ENCODE measurements at places on chromosomes 5 and 9.
A peak's percentile ranks its signal among the peaks of the same experiment; 100 is the strongest.

- H3K36me3 ChIP-seq = no peaks in the 10 kb centered on the region
- H3K4me1 ChIP-seq = no peaks in the 10 kb centered on the region
- H3K27ac ChIP-seq = no peak overlapping the region
- H3K27me3 ChIP-seq = no peaks in the 10 kb centered on the region
These were observed 252.1 kb downstream of the SEC61B start for GRCh38 chr9:99474186-99474585.

GRCh38 chr5:159511570-159511969 is 181.3 kb upstream of the IL12B start:
- H3K27ac ChIP-seq = no peak overlapping the region
- H3K4me1 ChIP-seq = no peaks in the 10 kb centered on the region
- no peaks in the 10 kb centered on the region for H3K36me3 ChIP-seq
- DNase-seq = no peak

- H3K36me3 ChIP-seq = no peaks in the 10 kb centered on the region
- no peak overlapping the region for H3K4me3 ChIP-seq
- no peaks in the 10 kb centered on the region for H3K4me1 ChIP-seq
- H3K27me3 ChIP-seq = no peaks in the 10 kb centered on the region
- no peak overlapping the region for H3K27ac ChIP-seq
These were observed 42.7 kb downstream of the ST8SIA4 start for GRCh38 chr5:100860407-100860806.

DNA sequence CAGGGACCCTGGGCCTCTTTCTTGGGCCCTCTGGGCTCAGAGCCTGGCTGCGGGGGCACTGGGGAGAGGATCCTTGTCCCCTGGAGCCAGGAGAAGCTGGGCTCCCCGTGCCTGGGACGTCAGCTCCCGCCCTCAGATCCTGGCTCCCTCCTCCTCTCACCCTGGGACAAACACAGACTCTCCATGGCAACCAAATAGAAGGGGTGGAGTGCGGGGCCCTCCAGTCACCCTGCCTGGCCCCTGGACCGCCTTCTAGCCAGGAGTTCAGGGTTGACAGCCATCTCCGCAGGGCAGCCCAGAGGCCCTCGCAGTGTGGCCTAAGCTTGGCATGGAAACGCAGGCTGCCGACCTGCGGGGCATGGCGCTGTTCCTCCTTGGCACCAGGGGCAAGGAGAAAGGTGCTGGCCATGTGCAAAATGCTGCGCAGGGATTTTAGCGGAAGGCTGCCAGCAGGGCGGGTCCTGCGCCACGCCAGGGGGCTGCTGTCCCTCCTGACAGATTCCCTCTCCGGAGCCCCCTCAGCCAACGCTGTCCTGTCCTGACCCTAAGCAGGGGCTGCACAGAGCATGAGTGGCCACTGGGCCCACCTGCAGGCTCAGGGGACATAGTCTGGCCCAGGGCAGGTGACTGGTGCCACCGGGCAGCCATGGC is 1.0 kb downstream of the ZDHHC11 start:
- peak overlapping the region; percentile 31 for H3K4me3 ChIP-seq
- H3K36me3 ChIP-seq = no peaks in the 10 kb centered on the region
- peaks cover 18% of the 10 kb centered on the region for H3K4me1 ChIP-seq

- no peak overlapping the region for H3K27ac ChIP-seq
- H3K27me3 ChIP-seq = peaks cover 36% of the 10 kb centered on the region
- H3K4me1 ChIP-seq = no peaks in the 10 kb centered on the region
- no peak for DNase-seq
These were observed 317.9 kb upstream of the IRX1 start for GRCh38 chr5:3277590-3278196.

- no peak for DNase-seq
- H3K27ac ChIP-seq = no peak overlapping the region
- H3K4me1 ChIP-seq = peaks cover 38% of the 10 kb centered on the region
- H3K4me3 ChIP-seq = no peak overlapping the region
- no peaks in the 10 kb centered on the region for H3K27me3 ChIP-seq
These were observed 65.9 kb downstream of the CYFIP2 start for GRCh38 chr5:157331807-157332206.

DNA sequence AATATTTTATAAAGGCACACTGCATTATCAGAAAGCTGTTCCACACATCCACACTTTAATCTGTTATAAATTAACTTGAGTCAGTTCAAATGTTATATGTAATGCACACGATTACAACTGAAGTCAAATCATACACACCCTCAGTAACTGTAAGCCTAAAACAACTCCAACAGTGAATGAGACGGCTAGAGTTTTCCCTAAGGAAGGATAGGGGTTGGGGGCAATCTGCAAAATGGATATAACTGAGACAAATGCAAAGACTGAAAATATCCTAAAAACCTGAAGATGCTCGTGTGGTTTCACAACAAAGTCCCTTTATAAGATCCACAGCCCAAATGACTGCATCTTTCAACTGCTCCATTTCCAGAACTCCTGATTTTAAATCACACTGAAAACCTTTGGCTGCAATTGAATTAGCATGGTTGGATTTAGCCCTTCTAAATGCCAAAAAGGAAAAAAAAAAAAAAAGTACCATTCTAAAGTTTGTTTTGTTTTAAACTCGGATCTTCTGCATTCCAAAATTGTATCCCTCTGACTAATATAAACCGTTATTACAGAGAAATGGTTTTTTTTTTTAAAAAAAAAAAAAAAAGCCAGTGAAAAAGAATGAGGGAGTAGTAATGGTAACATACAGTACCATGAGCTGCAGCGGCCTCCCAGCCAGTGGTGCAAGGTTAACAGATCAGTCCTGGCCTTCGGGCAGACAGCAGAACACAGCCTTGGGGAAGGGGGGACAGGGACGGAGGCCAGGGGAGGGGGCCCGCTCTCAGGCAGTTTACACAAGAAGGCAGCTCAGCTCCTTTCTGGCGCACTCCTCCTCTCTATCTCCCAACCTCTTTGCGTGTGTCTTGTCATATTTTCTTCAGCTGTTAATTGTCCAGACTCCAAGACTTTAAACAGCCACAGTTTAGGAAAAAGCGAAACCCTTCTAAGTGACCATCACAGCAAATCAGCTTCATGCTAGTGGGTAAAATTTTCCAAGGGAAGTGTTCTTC is 166.1 kb downstream of the BNC2 start:
- H3K27ac ChIP-seq = peak overlapping the region; percentile 86
- peak; percentile 80 for DNase-seq

DNA sequence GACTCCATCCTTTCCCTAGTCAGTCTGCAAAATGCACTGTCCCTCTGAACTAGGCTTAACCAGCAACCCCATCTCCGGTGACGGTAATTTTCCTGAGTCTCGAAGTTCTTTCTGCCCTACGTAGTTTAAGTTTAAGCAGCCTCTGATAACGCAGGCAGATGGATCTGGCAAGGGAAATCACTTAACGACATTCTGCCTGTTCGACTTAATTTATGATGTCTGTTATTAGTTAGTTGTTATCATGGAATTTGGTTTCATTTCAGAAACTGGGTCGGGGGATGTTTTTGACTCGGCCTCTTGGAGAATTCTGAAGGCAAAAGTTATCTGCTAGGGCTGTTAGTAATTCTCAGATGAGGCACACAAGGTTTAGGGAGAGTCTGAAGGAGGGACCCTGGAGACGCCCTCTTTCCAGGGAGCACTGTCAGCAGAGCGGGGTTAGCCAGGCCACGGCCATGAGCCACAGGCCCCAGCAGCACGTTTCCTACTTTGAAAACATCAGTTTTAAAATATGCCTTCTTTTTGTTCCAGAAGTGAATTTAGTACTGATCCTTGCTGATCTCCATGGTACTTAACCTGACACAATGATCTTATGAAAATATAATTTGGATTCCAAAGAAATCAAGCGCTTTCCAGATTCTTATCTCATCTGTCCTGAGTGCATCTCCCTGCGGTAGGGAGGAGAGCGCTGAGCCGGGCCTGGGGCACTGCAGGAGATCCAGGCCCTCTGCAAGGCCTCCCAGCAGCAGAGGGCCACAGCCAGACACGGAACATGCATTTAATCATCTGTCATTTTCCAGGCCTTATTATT is 171.0 kb upstream of the OTULINL start:
- H3K4me3 ChIP-seq = no peak overlapping the region
- H3K27ac ChIP-seq = no peak overlapping the region
- H3K36me3 ChIP-seq = peaks cover 32% of the 10 kb centered on the region
- no peaks in the 10 kb centered on the region for H3K27me3 ChIP-seq

GRCh38 chr5:73822989-73823339 is 197.0 kb downstream of the ARHGEF28 start:
- H3K27ac ChIP-seq = peak overlapping the region; percentile 50
- no peaks in the 10 kb centered on the region for H3K36me3 ChIP-seq
- no peaks in the 10 kb centered on the region for H3K27me3 ChIP-seq

DNA sequence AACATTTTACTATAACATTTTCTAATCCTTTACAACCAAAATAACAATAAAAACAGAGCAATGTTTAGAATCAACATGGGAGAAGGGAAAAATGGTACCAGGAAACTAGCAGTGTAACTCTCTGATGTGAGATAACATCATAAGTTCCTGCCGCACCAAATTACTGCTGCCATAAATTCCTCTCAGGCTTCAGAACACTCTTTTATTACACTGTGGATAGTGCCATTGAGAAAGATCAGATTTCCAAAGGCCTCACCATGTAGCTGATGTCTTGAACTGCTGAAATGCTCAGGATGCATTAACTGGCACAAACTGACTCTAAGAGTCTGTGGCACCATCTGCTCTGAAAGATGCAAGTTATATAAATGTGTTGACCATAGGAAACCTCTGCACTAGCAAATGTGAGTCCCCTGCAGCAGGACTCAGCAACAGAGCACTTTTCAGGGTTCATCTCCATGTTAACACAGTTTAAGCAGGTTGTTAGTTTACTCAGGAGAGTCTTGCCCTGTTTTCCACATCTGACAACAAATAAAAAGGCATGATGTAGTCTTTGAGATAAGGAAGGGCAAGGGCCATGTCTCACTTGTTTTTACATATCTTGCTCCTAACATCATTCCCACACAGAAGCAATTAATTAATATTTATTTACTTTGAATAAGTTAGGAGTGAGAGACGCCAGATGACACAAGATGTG is 218.1 kb downstream of the CETN3 start:
- H3K27ac ChIP-seq = no peak overlapping the region
- no peaks in the 10 kb centered on the region for H3K4me1 ChIP-seq
- no peaks in the 10 kb centered on the region for H3K27me3 ChIP-seq

- no peak for DNase-seq
- no peak overlapping the region for H3K4me3 ChIP-seq
- no peaks in the 10 kb centered on the region for H3K27me3 ChIP-seq
- H3K27ac ChIP-seq = no peak overlapping the region
- no peaks in the 10 kb centered on the region for H3K4me1 ChIP-seq
- H3K36me3 ChIP-seq = peaks cover 7% of the 10 kb centered on the region
These were observed 54.0 kb downstream of the PAPPA start for GRCh38 chr9:116207371-116208111.

DNA sequence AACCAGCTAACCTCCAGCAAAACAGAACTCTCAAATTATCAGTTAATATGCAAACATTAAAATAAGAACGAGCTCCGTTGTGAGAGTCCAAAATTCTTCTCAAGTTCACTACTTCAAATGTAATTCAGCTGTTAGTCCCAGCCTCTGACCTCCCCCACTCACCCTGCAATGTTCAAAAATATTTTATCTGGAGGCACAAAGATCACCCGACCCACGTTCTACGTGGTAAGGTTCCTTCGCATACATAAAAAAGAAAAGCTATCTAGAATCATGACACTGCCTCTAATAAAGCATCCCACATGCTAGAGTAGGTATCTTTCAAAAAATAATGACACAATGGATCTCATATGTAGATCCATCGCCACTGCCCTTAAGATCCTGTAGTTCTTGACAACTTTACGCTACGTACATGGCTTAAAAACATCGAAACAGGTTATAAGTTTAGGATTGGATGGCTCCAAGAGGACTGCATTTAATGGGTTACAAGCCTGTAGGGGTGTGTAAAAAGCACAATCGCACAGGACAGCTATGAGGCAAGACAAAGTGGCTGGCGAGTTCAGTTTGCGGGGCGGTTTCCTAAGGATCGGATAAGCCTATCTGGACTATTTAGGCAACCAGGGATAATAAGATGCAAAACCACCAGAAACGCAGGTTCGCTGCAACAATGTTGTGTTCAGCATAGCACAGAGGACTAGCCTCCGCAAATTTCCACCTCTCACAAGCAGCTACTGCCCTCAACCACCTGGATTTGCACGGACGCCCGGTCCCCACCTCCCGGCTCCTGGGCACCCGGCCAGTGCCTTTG is 969 bp downstream of the CLK4 start:
- peak overlapping the region; percentile 99 for H3K27ac ChIP-seq
- no peaks in the 10 kb centered on the region for H3K27me3 ChIP-seq
- peak overlapping the region; percentile 63 for H3K4me3 ChIP-seq

- H3K27ac ChIP-seq = no peak overlapping the region
- no peak overlapping the region for H3K4me3 ChIP-seq
- H3K36me3 ChIP-seq = no peaks in the 10 kb centered on the region
- DNase-seq = no peak
- H3K4me1 ChIP-seq = no peaks in the 10 kb centered on the region
These were observed 145.2 kb downstream of the EDIL3 start for GRCh38 chr5:84239494-84239893.

GRCh38 chr5:131664929-131665328 is 29.9 kb upstream of the RAPGEF6 start:
- H3K4me1 ChIP-seq = no peaks in the 10 kb centered on the region
- H3K4me3 ChIP-seq = no peak overlapping the region
- no peak for DNase-seq
- H3K36me3 ChIP-seq = peaks cover 77% of the 10 kb centered on the region
- H3K27ac ChIP-seq = no peak overlapping the region
- H3K27me3 ChIP-seq = no peaks in the 10 kb centered on the region

GRCh38 chr5:81838307-81838906 is 87.5 kb upstream of the SSBP2 start:
- H3K36me3 ChIP-seq = no peaks in the 10 kb centered on the region
- H3K27me3 ChIP-seq = no peaks in the 10 kb centered on the region
- peaks cover 8% of the 10 kb centered on the region for H3K4me1 ChIP-seq
- no peak overlapping the region for H3K27ac ChIP-seq
- H3K4me3 ChIP-seq = no peak overlapping the region

- no peak overlapping the region for H3K4me3 ChIP-seq
- peaks cover 11% of the 10 kb centered on the region for H3K4me1 ChIP-seq
- H3K27me3 ChIP-seq = no peaks in the 10 kb centered on the region
- H3K36me3 ChIP-seq = peaks cover 22% of the 10 kb centered on the region
- H3K27ac ChIP-seq = no peak overlapping the region
- no peak for DNase-seq
These were observed 26.6 kb downstream of the MLANA start for GRCh38 chr9:5917273-5917672.

DNA sequence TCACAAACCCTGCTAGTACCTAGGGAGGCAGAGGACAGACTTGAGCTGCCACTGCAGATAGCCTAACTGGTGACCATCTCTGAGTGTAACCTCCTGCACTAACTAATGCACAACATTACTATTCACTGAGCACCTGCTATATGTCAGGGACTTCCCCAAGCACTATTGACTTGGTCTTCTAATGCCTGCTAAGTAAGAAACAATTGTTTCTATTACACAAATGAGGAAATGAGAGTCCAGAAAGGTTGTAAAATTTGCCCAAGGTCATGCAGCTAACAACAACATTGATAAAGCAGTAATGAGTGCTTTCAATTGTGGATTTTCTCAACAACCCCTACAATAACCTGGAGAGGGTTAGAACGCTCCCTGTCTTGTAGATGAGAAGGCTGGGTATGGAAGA is 183.7 kb downstream of the ZNF462 start:
- H3K4me1 ChIP-seq = no peaks in the 10 kb centered on the region
- no peak overlapping the region for H3K27ac ChIP-seq
- no peak overlapping the region for H3K4me3 ChIP-seq
- H3K27me3 ChIP-seq = no peaks in the 10 kb centered on the region

- DNase-seq = no peak
- no peaks in the 10 kb centered on the region for H3K27me3 ChIP-seq
- no peak overlapping the region for H3K4me3 ChIP-seq
- H3K27ac ChIP-seq = no peak overlapping the region
- H3K4me1 ChIP-seq = peaks cover 30% of the 10 kb centered on the region
These were observed 67.6 kb downstream of the DPYSL3 start for GRCh38 chr5:147442224-147442623.

All from stomach (tissue), 19 donors.